ENCODE measurements at places on chromosomes 1 and 21. TPM values are rescaled to one million over a fixed set of nuclear protein-coding genes. Genes with fewer than 3 reads are reported as not detected.

PLEKHA6 gene
- 2.6 TPM for total RNA-seq

MTMR11 gene
- 4.5 TPM for total RNA-seq

LCK gene
- total RNA-seq = 284 TPM

LAMC2 gene
- total RNA-seq = not detected

KRTAP6-2 gene
- not detected for total RNA-seq

TMEM269 gene
- 1.7 TPM for total RNA-seq

- DNase-seq = no peak
Measured at GRCh38 chr1:162918151-162918754, 57.3 kb upstream of the CCDC190 start.

DNA sequence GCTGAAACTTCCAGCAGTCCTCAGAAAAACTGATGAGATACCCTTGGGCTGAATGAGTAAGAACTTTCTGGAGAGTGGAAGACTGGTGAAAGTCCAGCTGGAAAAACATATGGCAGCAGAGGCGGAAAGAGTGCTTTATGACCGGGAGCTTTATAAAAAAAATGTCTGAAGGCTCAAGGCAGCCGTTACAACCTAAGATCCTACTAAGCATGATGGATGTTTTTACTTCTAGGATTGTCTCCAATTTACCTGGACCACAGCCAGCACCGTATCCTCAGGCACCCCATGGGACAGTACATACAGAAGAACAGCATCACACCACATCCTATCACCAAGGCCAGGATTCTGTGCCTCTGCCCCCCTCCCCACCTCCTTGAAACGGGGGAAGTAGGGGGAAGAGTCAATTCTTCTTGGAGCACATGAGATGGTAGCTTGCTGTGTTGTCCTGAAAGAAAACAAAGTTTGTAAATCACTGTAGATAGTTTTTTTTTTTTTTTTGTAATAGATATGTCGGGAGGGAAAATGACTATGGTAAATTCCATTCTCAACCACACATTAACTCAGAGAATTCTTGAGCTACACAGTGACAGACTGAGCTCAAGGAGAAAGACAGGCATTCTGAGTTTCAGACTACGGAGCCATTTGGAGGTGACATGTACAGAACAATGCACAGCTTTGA is 11.8 kb upstream of the IRF2BP2 start:
- DNase-seq = no peak

DNA sequence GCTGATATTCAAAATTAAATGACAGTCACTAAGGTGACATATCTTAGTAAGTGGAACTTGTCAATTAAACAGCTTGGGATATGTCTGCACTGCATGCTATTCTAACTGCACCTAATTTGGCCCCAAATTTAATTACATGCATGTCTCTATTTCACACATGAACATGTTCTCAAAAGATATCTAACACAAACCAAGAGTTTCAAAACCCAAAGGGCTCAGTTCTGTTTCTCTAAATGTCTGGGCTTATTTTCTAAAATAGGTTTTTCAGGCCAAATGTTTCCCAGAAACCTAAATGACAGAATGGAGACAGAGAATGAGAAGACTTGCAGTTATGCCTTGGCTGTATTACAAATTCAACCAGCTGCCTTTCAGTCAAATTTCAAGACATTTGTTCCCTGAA is 11.3 kb downstream of the RAB29 start:
- no peak for DNase-seq

GRCh38 chr21:42161956-42162681 is 56.8 kb upstream of the ABCG1 start:
- DNase-seq = peak; percentile 70

DNA sequence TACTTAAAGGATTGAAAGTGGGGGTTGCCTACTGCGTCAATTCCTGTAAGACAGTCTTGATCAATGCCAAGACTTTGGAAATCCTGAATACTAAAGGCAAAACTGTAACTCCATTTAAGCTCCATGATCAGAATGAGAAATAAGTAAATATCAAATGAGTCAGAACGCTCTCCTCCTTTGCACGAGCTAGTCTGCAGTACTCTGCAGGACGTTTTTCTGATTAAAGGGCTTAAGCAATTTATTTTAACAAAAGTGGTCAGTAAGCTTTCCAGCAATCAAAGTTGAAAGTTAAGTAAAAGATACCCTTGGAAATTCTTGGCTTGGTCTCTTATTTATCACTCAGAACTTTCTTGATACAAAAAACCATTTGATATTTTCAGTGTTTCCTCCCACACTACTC is 35.7 kb upstream of the ARHGAP29 start:
- no peak for DNase-seq

All from activated naive CD4-positive, alpha-beta T cell treated with anti-CD3 and anti-CD28 coated beads, Interleukin-2, amount 50 U/mL, for 72 hours (primary cell).